NCI-H1105 treated with DMSO at 0.1 percent for 48 hours (cell line): ENCODE measurements at places on chromosomes 16 and 17.
A peak's percentile ranks its signal among the peaks of the same experiment; 100 is the strongest.

- DNase-seq = no peak
These were observed 201.2 kb upstream of the HSBP1 start for GRCh38 chr16:83606486-83607030.

- DNase-seq = peak; percentile 47
These were observed 8.3 kb downstream of the CUEDC1 start for GRCh38 chr17:57946798-57947358.

- DNase-seq = no peak
These were observed at the start of gene HSF5 for GRCh38 chr17:58487589-58488427. HSF5 (minus strand) TSS chr17:58488408; CDS start chr17:58488274, 134 bp downstream.

- no peak for DNase-seq
These were observed 48.5 kb upstream of the CCL2 start for GRCh38 chr17:34206569-34206968.

GRCh38 chr17:81461607-81462500 is 50.7 kb downstream of the ACTG1 start:
- DNase-seq = no peak

GRCh38 chr16:2664574-2664982 is 17.7 kb upstream of the KCTD5 start:
- DNase-seq = peak; percentile 66

- no peak for DNase-seq
These were observed 17.4 kb upstream of the ERN1 start for GRCh38 chr17:64147110-64148016.

DNA sequence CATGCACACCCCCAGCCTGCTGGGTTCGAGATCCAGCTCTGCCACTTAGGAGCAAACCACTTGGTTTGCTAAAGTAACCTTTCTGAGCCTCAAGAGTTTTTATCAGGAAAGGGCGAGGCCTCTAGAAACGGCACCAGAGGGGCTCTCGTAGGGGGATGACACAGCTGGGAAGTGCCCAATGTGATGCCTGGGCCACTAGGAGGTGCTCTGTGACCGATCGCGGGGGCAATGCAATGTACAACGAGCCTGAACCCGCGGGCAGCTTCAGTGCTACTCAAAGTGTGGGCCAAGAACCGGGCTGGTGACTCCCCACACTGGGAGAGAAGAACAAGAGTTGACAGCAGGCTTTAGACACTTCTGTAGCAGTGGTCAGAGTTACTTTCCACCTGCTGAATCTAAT is 9.4 kb downstream of the C16orf89 start:
- no peak for DNase-seq

DNA sequence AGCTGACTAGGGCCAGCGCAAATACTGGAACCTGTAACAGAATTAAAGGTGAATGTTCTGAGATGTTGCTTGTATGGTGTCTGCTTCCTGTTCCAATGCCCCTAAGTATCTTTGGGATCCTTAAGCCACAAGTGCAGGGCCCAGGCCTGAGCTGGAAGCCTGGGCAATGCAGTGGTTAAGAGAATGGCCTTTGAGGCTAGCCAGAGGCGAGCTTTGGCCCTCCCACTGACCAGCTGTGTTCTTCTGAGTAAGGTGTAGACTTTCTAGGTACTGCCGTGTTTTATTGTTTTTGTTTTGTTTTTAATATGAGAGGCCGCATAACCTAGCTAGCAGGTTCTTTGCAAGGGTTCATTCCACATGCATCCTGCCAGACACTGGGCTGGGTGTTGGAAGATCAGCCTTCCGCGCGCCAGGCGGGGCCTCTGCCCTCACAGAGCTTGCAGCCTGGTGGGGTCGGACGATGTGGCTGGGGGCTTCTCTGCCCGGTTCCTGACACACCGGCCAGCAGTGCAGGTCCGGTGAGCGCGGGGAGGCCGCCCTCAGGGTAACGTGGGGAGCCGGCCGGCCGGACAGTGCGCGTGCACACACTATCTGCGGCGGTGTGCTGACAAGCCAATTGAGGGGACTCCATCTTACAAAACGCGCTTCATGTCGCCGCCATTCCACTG is 551 bp upstream of the MLX start:
- no peak for DNase-seq

DNA sequence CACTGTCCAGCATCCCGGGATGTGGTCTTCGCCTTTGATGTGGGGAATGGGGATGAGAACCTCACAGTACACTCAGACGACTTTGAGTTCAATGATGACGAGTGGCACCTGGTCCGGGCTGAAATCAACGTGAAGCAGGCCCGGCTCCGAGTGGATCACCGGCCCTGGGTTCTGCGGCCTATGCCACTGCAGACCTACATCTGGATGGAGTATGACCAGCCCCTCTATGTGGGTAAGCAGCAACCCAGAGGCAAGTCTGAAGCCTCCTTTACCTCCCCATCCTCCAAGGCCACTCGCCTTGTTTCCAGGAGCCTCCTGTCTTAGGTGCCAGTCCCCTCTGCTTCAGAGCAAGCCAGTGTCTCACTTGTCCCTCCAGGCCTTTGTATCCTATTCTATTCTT is 10.2 kb downstream of the CNTNAP1 start:
- no peak for DNase-seq

- DNase-seq = peak; percentile 16
These were observed at the start of gene DUS1L for GRCh38 chr17:82065638-82066303. DUS1L (minus strand) TSS chr17:82065804; CDS start chr17:82065059, 745 bp downstream.

GRCh38 chr16:30894540-30895368 is 877 bp upstream of the BCL7C start:
- DNase-seq = no peak

GRCh38 chr16:4364196-4365013 is 7.2 kb upstream of the VASN start:
- no peak for DNase-seq

DNA sequence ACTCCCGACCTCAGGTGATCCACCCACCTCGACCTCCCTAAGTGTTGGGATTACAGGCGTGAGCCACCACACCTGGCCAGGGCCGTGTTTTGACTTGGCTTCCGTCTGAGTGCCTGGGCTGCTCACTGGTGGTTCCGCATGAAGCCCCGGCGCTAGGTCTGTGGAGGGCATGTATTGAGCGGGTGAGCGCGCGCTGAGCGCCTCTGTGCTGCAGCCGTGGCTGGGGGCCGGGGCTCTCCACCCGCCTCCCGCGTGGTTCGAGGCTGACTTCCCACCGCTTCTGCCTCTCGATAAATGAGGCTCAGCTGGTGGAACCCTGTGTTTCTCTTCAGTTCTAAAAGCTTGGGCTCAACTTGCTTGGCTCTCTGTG is 38.9 kb upstream of the ATP2A3 start:
- DNase-seq = no peak

GRCh38 chr16:51722467-51722866 is 571.4 kb upstream of the SALL1 start:
- no peak for DNase-seq

DNA sequence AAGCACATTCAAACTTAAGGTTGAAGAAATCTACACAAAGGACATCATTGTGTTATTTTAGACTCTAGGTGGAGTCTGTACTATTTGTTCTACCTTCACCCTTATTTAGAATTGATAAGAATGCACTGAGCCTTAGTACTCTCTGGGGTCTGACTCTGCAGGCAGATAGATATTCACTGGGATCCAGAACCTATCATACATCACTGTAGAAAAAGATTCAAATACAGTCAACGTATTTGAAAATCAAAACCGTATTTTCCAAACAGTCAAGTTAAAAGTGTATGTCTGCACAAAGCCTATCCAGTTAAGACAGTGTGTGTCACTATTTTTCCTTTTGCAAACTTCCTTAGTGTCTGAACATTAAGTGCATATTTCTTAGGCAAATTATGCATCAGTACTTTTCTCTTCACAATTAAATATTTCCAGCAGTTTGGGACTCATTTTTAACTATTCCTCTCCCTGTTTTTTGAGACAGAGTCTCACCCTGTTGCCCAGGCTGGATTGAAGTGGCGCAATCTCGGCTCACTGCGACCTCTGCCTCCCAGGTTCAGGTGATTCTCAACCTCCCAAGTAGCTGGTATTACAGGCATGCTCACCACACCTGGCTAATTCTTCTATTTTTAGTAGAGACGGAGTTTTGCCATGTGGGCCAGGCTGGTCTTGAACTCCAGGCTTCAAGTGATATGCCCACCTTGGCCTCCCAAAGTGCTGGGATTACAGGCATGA is 22.3 kb downstream of the MOSMO start:
- DNase-seq = no peak

- no peak for DNase-seq
These were observed 44.1 kb downstream of the SLC7A5 start for GRCh38 chr16:87824991-87825841.

GRCh38 chr17:10668775-10669174 is 11.7 kb upstream of the MYH3 start:
- no peak for DNase-seq

DNA sequence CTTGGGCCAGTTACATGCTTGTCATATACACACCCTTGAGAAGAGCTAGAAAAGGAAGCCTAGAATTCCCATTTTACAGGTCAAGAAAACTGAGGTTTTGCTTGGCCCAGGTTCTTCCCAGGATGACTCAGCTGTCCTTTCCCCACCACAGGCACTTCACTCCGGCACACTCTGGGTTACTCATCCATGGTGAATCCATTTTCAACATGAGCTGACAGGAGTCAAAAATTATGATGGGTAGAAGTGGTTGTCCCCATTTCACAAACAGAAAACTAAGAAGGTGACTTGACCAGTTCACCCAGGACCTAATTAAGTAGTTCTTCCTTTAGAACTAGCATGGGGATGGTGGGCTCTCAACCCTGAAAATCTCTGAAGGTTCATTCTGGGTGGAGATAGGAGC is 67.2 kb downstream of the USP22 start:
- DNase-seq = no peak

DNA sequence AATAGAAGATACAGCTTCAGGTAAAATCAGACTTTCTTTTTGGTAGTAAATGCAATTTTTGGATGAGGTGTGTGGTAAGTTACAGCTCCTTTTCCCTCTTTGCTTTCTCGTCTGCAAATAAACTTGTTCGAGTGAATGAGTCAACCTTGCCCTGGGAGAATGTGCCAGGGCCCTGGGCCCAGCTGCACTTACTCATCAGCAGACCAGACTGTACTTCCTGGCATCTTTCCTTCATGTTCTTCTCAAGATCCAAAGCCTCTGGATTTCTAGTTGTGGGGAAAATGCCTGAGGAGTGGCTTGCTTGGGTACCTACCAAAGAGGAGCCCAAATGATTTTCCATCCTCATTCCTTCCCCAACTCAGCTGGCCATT is 5.4 kb upstream of the G6PC1 start:
- no peak for DNase-seq

DNA sequence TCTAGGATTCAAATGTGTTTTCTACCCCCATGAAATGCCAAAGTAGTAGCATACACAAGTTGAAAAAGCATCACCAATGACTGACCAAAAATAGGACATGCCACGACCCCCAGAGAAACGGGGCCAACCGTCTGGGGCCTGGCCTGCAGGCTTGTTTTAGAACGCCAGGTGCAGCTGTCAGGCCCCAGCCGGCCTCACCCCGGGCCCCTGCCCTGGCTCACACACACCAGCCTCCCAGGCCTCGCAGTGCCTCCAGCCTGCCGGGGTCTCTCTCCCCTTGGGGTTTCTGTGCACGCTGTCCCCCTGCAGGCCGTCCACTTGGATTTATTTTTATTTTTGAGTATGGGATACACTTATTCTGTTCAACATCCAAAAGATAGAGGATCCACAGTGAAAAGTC is 7.9 kb downstream of the KATNB1 start:
- DNase-seq = no peak

- DNase-seq = no peak
These were observed 181.6 kb upstream of the C17orf78 start for GRCh38 chr17:37194208-37194607.

- DNase-seq = no peak
These were observed 30.6 kb downstream of the NLK start for GRCh38 chr17:28072936-28073533.

GRCh38 chr16:67388591-67388990 is 4.7 kb downstream of the TPPP3 start:
- no peak for DNase-seq

GRCh38 chr17:8608001-8608400 is 22.5 kb downstream of the MYH10 start:
- DNase-seq = no peak

DNA sequence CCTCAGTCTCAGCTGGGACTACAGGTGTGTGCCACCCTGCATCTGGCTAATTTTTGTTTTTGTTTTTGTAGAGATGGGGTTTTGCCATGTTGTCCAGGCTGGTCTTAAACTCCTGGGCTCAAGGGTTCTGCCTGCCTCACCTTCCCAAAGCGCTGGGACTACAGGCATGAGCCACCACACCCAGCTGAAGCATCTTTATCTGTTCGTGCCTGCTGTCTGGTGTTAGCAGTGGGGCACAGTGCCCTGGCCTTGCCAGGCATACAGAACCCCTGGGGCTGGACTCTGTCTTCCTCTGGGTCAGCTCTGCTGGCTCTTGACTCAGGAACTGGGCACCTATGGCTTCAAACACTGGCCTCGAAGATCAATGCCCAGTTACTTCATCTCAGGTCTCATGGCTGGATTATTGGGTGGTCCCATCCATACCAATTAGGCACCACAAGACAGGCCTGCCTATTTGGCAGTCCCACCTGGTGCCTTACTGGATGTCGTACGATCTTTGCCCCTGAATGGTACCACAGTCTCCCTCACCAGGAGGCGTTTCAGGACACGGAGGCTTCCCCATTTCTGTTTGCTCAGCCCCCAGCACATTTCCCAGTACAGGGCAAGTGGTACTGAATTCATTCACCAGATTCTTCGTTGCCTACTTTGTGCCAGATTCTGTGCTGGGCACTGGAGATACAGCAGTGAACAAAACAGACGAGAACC is 99.3 kb downstream of the RAB11FIP4 start:
- no peak for DNase-seq

GRCh38 chr16:8806272-8806983 is 8.8 kb downstream of the PMM2 start:
- DNase-seq = no peak

GRCh38 chr17:7632492-7632894 is 2.6 kb downstream of the SHBG start:
- peak; percentile 26 for DNase-seq

DNA sequence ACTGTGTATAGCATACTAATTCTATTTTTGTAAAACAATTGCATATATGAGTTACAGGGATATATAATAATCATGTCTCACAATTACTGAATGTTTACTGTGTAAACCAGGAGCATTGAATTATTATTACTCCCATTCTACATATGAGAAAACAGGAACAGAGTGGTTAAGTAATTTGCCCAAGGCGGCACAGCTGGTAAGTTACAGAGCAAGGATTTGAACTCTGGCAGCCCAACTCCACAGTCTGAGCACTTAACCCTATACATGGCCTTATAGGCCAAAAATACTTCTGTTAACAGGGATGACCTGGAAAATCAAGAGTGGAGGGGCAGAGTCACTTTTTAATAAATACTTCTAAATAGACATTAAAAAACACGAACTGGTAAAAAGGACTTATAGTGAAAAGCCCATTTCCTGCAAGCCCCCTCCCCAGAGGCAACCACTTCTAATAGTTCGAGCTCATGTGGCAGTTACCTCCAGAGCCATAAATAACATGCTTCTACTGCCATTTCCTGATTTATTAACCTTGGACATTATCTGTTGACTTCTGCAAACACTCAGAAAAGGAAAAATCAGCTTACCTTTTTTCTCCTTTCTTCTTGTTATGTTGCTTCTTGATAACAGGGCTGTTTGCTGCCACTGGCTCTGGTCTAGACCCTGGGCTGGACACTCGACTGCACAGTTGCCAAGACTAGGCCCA is 22.1 kb upstream of the ADGRG1 start:
- DNase-seq = no peak
